ENCODE measurements at places on chromosomes 7 and 10.

- DNase-seq, result no peak
Measured at GRCh38 chr10:126654579-126654978, 15.9 kb downstream of the C10orf90 start.

DNA sequence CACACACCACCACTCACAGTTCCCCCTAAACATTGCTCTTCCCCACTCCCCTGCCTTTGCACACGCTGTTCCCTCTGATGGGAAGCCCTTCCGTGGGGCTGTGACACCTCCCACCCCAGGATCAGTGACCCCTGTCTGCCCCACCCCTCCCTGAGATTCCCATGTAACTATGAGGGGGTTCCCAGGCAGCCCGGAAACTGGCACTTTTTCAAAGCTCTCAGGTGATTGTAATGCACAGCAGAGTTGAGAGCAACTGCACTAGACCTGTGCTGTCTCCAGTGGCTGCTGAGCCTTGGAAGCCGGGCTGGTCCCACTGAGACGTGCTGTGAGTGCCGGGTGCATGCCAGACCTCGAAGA is 29.8 kb downstream of the GPRIN2 start:
- no peak for DNase-seq

GRCh38 chr7:117173035-117173770 is 149.7 kb downstream of the WNT2 start:
- no peak for DNase-seq

DNA sequence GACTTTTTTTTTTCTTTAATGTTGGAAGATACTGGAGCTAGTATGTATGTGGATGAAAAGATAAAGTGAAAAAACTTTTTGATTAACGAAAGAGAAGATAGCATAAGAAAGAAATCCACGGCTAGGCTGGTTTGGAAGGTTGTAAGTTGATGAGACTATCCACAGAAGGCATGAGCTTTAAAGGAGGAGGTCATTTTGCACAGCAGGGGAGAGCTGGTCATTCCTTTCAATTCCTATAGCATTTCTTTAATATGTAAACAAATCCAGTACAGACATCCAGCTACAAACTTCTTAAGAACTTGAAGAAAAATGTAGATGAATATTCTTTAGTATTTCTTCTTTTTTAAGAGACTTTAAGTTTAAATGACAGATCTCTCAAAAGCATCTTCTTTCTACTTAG is 281.3 kb downstream of the CACNA2D1 start:
- DNase-seq, result no peak

DNA sequence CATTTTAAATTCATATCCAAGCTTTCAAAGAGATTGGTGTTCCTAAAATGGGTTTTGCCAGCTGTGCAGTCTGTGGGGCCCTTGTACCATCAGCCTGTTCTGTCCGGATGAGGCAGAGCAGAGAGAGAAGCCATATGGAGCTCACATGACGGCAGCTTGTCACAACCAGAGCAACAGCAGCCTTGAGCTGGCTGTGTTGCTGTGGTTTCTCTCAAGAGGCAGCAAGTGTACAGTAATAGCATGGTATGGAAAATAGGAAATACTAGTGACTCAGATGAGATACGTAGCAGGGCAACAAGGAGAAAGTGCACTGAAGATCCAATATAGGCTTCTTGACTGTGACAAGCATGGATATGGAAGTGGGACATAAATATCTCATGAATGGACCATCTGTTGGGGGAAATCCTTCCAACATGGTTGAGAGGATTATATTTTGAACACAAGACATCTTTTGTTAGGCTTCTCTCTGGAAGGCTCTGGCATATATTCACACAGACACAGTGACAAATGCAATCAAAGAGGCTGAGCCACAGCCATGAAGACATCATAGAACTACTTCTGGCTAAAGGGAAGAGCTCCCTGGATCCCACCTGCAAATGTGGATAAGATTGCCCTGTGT is 251.0 kb upstream of the TAC1 start:
- DNase-seq, result no peak

- no peak for DNase-seq
Measured at GRCh38 chr7:100599911-100600729, 2.0 kb upstream of the PCOLCE start.

DNA sequence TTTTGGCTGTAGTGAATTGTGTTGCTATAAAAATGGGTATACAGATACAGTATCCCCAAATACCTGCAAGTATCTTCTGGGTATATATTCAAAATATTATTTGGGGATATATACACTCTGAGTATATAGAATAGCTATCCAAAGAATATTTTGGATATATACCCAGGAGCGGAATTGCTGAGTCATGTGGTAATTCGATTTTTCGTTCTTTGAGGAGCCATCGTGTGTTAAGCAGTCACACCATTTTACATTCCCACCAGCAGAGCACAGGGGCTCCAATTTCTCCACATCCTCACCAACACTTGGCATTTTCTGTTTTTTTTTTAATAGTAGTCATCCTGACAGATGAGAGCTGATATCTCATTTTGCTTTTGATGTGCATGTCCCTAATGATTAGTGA is 61.9 kb downstream of the TEX36 start:
- no peak for DNase-seq

GRCh38 chr10:962342-962741 is 25.9 kb upstream of the GTPBP4 start:
- DNase-seq, result no peak

GRCh38 chr7:29196971-29197595 is 2.5 kb downstream of the CHN2 start:
- DNase-seq, result no peak

- no peak for DNase-seq
Measured at GRCh38 chr7:87886875-87887274, 10.6 kb downstream of the DBF4 start.

Data from stimulated activated CD4-positive, alpha-beta T cell treated with anti-CD3 and anti-CD28 coated beads, Interleukin-2, amount 100 ng/mL, for 48 hours (primary cell).